ENCODE measurements at places on chromosomes 1 and 21. TPM values are rescaled to one million over a fixed set of nuclear protein-coding genes. Genes with fewer than 3 reads are reported as not detected.

PRR9 gene
- polyA plus RNA-seq = not detected

- no peak for DNase-seq
Observed at GRCh38 chr1:181033128-181033798, 520 bp upstream of the MR1 start.

DNA sequence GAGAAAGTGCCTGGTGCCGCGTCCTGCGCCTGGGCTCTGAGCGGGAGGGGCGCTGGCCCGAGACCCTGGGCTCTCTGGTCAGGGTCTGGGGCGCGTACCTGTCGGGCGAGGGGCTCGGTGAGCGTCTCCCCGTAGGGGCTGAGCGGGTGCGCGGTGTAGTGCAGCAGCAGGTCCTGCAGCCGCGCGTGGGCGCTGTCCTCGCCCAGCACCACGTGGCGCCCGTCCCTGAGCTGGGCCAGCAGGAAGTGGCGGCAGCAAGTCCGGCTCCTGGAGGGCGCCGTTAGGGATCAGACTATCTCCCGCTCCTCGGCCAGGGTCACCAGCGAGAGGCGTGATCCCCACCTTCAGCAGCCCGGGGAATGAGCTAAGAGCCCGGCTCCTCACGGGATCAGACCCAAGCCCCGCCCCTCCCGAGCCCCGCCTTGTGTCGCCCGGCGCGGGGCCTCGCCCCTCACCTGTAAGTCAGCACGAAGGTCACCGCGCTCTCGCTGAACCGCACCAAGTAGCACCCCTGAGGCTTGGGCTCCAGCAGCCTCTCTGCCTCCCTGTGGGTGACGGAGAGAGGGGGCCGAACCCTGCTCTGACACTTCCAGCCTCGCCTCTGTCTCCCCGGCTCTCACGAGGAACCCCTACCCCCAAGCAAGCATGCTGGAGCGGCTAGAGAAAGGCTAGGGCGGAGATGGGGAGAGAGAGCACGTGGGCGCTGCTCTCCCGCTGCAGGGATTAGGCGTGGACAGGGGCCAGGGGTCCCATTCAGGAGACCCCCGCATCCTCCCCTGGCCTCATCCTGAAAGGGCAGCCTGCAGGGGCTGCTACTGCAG lies 2.7 kb downstream of the SH2D2A start:
- peak; percentile 80 for DNase-seq

DNA sequence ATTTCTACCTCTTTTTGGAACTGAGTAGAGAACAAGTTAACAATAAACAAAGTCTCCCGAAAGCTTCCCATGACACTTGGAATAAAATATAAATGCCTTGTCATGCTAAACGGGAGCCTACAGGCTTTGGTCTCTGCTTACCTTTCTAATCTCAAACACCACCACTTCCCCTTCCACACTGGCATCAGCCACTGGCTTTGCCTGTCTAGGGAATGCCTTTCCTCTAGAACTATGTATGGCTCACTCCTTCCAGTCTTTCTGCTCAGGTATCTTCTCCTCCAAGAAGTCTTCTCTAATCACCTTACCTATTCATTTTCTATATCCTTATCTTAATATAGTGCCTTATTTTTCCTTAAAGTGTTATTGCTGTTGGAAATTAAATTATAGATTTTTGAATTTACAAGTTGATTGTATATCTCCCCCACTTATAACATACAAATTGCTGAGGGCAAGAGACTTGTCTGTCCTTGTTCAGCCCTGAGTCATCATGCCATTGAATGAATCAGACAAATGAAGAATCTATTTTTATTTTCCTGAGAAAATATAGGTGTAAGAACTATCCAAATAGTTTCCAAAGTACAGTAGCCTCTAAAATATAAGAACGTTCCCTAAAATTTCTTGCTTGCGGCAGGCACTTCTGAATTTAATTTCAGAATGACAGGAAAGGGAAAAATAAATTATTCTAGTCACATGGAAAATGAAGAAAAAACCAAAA lies 119.2 kb downstream of the TM2D1 start:
- DNase-seq = no peak

- DNase-seq = peak; percentile 1
Observed at GRCh38 chr1:102550729-102551384, 554.1 kb upstream of the OLFM3 start.

Measured in CD4-positive, CD25-positive, alpha-beta regulatory T cell (primary cell).